ENCODE measurements at places on chromosomes 11 and 22.

DNA sequence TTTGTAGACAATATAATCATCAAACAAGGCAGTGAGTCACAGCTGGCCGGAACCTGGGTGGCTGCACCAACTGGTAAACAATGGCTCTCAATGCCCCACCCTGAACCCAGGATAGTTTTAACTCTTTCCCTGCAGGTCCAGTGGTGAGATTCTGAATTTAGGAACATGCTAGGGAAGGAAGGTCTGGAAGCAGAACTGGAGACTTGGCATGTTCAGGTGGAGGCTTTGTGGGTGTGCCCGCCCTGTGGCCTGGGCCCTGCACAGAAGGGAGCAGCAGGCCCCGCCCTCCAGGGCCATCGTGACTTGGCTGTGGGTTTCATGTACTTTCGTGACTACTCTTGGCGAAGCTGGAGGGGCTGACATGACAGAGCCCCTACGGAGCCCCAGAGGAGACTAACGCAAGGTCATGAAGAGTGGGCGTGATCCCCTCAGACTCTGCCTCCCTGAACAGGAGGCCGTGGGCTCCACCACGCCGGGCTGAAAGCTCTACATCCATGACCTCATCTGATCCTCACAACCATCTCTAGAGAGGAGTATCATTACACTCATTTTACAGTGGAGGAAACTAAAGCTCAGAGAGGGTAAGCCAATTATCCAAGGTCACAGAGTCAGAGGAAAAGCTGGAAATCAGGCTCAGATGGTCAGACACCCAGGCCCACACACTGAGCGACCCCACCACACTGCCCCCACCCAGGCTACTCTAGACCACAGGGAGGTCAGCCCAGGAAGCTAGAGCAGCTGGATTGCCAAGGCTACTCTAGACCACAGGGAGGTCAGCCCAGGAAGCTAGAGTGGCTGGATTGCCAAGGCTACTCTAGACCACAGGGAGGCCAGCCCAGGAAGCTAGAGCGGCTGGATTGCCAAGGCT, 27.3 kb downstream of the MAFF start:
- peak; percentile 79 for DNase-seq

DNA sequence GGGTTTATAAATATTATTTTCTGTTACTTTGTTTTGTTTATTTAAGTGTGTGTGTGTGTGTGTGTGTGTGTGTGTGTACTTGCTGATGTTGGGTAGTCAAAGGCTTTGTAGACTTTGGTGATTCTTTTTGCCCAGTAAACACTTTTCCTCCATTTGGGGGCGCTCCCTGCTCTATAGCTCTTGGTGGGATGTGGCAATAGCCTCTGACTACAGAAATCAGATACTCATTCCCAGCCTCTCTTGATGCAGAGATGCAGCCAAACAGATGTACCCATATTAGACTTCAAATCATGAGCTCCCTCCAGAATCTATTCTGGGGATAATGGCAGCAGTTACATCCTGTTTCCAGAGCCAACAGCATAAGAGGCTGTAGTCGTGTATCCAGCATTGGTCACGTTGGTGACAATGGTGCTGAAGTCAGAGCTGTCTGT, 33.4 kb upstream of the APOL5 start:
- no peak for DNase-seq

DNA sequence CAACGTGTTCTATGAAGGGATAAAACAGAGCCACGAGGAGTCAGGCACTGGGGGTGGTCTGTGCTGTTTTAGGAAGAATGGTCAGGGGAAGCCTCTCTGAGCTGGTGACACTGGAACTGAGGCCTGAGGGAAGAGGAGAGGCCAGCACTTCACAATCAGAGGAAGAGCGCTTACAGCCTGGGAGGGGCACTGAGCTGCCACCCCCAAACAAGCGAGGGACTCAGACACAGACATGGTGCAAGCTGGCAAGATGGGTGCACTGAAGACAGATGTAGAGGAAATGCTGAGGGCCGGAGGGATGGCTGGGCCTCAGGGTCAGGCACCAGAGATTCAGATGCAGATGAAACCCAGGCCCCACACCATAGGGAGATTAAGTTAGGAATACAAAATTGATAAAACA, 40.0 kb upstream of the TP53I11 start:
- DNase-seq: no peak

DNA sequence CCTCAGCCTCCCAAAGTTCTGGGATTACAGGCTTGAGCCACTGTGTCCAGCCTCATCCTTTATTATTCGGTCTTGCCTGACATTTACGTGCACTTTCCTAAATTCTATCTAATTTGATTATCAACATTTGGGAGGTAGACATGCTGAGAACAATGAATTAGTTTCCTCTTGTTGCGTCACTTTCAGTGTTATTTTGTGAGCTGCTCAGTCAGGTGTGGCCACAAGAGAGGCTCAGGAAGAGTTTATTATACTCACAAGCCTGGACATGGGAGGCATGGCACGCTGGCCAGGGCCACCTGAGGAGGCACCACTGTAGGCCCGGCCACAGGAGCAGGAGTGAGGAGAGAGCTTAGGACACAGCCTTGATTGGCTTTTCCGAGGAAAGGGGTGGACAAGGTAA, 59.7 kb upstream of the RBFOX2 start:
- DNase-seq: no peak

DNA sequence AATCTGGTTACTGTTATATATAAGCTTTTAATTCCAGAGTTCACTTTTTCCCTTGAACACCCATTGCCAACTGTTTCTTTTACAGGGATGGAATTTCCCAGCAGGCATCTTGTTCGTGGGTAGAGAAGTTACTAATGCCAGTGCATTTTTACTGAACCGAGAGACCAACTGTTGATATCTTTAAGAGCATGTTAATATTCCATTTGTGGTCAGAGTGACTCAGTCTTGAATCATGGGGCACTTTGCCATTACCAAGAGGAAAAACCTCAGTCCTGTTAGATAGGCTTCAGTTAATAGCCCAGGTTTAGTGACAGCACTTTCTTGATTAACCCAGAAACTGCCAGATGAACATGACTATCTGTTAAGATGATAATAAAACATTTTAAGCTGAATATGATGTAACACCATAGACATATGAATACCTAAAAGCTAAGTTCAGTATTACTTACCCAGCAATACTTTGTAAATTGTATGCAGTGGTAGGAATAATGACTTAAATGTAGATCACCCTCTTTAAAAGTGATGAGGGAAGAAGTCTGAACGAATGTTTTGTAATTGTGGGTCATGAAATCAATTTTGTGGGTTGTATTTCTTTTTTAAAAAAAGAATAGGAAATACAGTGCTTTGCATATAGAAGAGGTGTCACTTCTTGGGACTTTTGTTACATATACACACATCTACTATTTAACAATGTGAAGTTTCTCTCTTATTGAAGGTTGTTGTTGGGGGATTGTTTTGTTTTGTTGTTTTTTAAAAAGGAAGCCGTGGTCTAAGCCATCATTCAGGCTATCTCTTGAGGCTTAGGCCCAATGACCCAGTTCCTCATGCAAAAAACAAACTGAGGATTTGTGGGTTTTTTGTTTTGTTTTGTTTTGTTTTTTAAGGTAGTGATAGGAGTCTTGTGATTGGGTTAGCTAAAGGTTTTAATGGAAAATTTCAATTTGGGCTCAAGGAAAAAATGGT, 79.2 kb upstream of the GRIK4 start:
- DNase-seq: no peak

- DNase-seq: no peak
Measured at GRCh38 chr11:109012991-109013390, 348.1 kb downstream of the DDX10 start.

DNA sequence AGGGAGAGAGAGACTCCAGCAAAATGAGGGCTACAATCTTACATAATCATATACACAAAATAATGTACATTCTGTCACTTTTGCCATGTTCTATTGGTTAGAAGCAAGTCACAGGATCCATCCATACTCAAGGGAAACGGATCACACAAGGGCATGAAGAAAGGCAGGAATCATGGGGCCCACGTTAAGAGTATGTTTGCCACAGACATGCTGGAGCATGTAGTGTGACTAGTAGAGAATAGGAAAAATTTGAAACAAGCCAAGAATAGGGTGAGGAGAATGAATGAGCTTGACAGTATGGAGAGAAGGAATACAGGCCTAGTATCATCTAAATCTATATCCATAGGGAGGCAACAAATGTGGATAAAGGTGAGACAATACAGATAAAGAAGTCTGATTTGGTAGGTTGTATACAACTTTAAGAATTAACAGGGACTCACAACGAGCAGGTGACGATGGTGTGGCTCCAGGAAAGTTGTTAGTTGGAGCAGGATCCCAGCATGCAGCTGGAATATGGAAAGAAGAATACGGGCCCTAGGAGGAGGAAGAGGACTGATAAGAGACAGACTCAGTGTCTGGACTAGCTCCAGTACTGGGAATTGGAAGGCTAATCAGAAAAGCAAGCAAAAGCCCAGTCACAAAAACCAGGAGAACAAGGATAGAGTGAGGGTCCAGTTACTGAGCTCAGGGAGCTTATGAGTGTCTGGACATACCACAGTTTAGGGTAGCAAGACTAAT, 301.7 kb upstream of the PITPNB start:
- DNase-seq: no peak

DNA sequence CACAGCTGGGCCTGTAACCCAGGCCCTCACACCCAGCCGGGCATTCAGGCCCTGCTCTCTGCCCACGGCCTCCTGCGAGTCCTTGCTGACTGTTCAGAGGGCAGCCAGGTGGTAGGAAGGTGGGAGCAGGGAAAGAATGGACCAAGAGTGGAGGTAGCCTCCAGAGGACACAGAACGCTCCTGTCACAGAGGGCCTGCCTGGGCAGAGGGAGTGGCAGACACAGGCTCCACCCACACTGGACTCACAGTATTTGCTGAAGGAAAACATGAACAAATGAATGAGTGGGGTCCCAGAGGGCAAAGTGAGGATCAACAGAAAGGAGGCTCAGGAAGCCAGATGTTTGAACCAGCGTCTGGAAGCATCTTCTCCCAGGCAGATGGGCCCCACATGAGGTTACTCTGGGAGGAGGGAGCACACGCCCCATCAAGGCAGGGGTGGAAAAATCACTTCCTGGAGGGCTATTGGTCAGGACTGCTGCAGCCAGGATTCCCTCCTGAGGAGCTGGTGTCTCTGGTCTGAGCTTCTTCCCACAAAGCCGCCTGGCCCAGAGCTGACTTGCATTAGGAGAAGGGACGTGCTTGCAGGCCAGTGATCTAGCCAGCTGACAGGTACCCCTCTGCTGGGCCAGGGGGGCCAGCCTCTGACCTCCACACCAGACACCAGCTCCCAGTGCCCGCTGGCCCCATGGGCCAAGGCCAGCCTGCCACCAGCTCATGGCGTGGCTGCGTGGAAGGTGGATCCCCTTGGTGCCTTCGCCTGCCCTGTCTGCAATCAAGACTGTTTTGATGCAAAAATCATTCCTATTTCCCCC, 84.0 kb downstream of the THAP12 start:
- DNase-seq: no peak

DNA sequence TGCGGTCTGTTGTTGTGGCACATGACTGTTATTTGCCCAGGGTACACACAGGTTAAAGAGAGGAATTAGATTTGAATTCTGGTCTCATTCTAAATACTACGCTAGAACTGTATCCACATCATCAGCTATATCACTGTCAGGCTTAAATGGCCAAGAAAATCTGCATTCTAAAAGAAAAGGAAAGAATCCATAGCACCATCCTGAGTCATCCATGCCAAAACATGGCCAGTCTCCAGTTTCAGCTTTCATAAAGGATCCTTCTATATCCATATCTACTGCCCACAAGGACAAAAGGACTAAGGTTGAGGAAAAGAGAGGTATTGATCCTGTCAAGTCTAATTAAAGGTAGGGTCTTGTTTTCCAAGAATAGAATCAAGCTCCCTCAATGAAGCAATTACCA, 73.6 kb upstream of the GDPD4 start:
- DNase-seq: no peak

GRCh38 chr11:102268985-102269470, 48.3 kb upstream of the BIRC3 start:
- DNase-seq: no peak

- no peak for DNase-seq
Measured at GRCh38 chr11:112503410-112503809, 242.8 kb upstream of the PLET1 start.

DNA sequence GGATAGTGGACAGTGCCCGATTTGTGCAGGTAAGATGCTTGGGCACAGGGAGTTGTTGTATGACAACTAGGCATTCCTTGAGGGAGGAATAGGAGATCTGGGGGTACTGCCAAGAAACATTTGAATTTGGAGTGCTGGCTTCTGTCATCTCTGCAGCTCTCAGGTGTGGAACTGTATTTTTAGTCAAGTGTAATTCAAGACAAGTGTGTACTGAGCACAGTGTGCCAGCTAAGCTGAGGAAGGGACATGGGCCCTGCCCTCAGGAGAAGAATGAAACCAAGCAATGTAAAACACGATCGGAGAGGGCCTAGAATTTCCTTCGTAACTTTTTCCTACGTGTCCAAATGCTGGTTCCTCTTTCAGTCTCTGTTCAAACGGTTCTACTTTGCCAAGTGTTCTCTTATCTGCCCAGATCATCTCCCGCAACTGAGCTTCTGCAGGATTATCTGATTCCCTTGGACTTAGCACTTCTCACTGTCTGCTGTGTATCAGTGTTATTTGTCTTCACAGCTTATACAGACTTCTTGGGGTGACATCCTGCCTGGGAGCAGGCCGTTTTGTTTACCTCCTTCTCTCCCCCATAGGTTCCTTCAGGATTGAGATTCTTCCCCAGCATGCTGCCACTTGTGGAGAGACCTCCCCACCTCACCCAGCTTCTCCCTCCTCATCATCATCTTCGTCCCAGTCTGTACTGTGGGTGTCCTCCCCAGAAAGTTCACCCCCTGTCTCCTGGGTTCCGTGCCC, 27.6 kb downstream of the ART5 start:
- DNase-seq: no peak

- DNase-seq: no peak
Measured at GRCh38 chr22:49575703-49576081, 252.0 kb downstream of the BRD1 start.

DNA sequence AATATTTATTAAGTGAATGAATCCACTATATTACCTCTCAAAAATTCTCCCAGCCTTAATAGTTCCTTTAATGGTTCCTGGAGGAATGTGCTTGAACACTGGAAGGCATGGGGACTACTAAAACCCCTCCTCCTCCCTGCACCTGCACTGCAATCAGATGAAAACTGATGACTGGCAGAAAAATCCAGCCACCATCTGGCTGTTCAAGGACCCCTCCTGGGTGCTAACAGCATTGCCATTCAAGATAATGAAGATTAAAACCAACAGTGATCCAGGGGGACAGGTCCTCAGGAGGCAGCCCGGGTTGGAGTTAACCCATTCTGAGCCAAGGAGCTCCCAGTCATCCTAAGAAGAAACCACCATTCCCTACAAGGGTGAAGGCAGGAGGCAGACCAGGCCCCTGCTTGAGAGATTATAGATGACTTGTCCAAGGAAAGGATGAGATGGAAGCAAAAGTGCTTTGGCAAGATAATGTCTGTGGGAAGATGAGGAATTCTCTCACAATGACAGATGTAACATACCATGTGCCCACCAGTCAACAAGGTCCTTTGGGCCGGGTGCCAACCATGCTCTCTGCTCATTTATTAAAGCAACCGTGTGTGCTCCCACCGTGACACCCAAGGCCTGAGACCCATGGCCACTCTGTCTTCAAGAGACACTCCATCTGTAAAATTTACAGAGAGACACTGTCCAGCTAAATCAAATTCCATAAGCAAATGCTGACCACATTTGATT, 90.6 kb downstream of the LARGE1 start:
- DNase-seq: no peak

All from transverse colon (tissue), 4 donors.